ENCODE measurements at places on chromosomes 2 and 18. TPM values are rescaled to one million over a fixed set of nuclear protein-coding genes. Genes with fewer than 3 reads are reported as not detected.

RESP18 gene
- total RNA-seq = not detected

PARD3B gene
- total RNA-seq = 2.7 TPM

XPO1 gene
- 68.9 TPM for total RNA-seq

GALR1 gene
- under 0.01 TPM for total RNA-seq

TNS1 gene
- total RNA-seq = 39.0 TPM

MC2R gene
- total RNA-seq = not detected

ASNSD1 gene
- 15.1 TPM for total RNA-seq

SPP2 gene
- total RNA-seq = not detected

COLEC12 gene
- 0.27 TPM for total RNA-seq

CXCR1 gene
- total RNA-seq = under 0.01 TPM

PLCL1 gene
- total RNA-seq = 0.27 TPM

LYPD1 gene
- total RNA-seq = not detected

TXNDC2 gene
- not detected for total RNA-seq

EFEMP1 gene
- total RNA-seq = 0.27 TPM

MAP3K19 gene
- total RNA-seq = under 0.01 TPM

SCYGR4 gene
- not detected for total RNA-seq

SLC11A1 gene
- total RNA-seq = 3.8 TPM

NXPH2 gene
- total RNA-seq = not detected

KLHL41 gene
- under 0.01 TPM for total RNA-seq

SFT2D3 gene
- total RNA-seq = 10.8 TPM

ACTR2 gene
- 47.1 TPM for total RNA-seq

DES gene
- not detected for total RNA-seq

CTAGE1 gene
- total RNA-seq = not detected

PSD4 gene
- total RNA-seq = 68.7 TPM

TUBA4B gene
- total RNA-seq = not detected

LOXL3 gene
- 14.3 TPM for total RNA-seq

TACR1 gene
- total RNA-seq = under 0.01 TPM

IHH gene
- 0.27 TPM for total RNA-seq

CLIP4 gene
- total RNA-seq = 21.8 TPM

Measured in hematopoietic multipotent progenitor cell (in vitro differentiated cells).